ENCODE measurements at places on chromosomes 11 and 22.

GRCh38 chr11:30635401-30635989 lies 49.3 kb upstream of the MPPED2 start:
- DNase-seq = no peak

DNA sequence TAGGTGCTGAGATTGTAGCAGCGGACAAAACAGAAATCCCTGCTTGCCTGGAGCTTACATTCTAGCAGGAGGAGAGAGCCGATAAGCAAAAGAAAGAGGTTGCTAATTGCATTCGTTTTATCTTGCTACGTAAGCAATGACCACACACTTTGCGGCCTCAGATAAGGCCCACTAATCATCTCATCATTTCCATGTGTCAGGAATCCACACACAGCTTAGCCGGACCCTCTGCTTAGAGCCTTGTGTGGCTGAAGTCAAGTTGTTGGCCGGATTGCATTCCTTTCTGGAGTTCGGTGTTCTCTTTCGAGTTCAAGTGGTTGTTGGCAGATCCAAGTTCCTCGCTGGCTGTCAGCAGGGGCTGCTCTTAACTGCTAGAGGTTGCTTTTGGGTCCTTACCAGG lies 101.6 kb downstream of the CHST1 start:
- DNase-seq = no peak

DNA sequence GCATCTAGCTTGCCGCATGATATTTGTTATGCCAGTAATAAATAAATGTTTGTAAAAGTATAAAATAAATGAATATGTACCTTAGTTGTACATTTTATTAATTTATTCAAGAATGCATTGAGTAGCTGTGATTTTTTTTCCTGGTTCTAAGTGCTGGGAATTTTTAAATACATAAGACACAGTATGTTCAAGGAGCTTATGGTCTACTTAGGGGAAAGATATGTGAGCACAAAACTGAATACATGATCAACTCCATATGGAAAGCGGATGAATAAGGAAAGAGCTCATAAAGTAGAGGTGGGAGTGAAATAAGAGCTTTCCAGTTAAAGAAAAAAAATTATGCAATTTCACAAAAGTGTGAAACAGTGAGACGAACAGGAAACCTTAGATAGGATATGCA lies 944.2 kb upstream of the CCDC90B start:
- DNase-seq = no peak

- no peak for DNase-seq
Observed at GRCh38 chr11:131584785-131585592, 214.6 kb downstream of the NTM start.

- DNase-seq = no peak
Observed at GRCh38 chr11:70538641-70539359, 140.5 kb downstream of the CTTN start.
